ENCODE measurements at places on chromosomes 3 and 15.

- DNase-seq: no peak
Observed at GRCh38 chr15:44018151-44018550, 176.9 kb downstream of the FRMD5 start.

DNA sequence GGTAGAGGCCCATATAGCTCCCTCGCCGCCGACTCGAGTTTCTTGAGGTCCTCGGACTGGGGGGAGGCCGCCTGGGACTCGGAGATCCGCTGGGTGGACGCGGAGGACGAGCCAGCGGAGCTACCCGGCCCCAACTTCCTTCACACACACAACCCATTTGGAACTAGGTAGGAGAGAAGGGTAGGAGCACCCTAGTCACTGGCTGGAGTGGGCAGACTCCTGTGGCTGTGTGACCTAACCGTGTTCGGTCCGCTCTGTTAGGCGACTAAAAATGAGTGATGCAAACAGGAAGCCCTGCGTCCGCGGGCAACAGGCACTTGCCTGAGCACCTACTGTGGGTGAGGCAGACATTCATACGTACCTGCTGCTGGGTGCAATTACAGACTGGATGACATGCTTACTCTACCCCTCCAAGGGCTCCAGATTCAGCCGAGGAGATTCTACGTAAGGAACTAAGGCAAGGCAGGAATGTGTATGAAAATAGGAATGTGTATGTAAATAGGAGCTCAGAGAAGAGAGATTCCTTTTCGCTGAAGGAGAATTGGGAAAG is 4.6 kb upstream of the SIN3A start:
- no peak for DNase-seq

- DNase-seq: no peak
Observed at GRCh38 chr3:196336319-196337145, 1.7 kb downstream of the TM4SF19 start.

- DNase-seq: no peak
Observed at GRCh38 chr3:183202004-183202722, 39.6 kb upstream of the LAMP3 start.

- DNase-seq: no peak
Observed at GRCh38 chr3:10247679-10248183, 528 bp upstream of the TATDN2 start.

GRCh38 chr3:160088492-160089137 is 100.0 kb downstream of the IL12A start:
- no peak for DNase-seq

All from cortex of kidney (tissue), 1 donor.